ENCODE measurements at places on chromosomes 1 and 21. TPM values are rescaled to one million over a fixed set of nuclear protein-coding genes. Genes with fewer than 3 reads are reported as not detected.

TAS1R1 gene
- 0.15 TPM for polyA plus RNA-seq

RNU1-4 gene
- polyA plus RNA-seq: 1.8 TPM

DNA sequence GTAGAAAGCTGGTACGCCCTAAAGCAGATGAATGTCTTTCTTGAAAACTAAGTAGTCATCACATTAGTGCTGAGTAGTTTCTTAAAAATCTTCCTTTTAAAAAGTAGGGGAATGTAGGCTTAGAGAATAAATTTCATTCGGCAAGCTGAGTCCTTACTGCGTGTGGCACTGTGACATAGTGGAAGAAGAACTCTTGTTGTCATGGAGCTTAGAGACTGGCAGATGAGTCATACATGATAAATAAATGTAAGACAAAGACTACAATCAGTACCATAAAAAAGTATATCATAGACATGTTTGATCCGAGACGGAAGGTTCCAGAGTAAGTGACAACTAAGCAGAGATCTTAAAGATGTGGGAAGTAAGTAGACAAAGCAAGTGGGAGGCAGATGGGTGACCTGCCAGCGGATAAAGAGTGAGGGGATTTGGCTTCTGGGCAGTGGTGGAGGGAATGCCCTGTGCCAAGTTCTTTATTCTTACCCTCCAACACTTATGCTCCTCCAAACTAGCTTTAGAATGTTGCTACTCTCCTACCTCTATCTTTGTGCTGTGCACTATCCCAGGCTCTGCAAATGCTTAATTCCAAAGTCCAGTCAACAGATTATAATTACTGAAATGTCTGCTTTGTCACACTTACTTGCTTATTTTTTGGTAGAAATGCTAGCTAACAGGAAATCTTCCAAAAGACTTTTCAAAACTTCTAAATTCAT lies 608.5 kb upstream of the USP24 start:
- DNase-seq: no peak

- DNase-seq: no peak
Measured at GRCh38 chr1:235160383-235160956, 580 bp downstream of the RBM34 start.

- no peak for DNase-seq
Measured at GRCh38 chr21:33162436-33162951, 67.2 kb upstream of the IFNAR2 start.
